ENCODE measurements at places on chromosomes 3 and 15.

DNA sequence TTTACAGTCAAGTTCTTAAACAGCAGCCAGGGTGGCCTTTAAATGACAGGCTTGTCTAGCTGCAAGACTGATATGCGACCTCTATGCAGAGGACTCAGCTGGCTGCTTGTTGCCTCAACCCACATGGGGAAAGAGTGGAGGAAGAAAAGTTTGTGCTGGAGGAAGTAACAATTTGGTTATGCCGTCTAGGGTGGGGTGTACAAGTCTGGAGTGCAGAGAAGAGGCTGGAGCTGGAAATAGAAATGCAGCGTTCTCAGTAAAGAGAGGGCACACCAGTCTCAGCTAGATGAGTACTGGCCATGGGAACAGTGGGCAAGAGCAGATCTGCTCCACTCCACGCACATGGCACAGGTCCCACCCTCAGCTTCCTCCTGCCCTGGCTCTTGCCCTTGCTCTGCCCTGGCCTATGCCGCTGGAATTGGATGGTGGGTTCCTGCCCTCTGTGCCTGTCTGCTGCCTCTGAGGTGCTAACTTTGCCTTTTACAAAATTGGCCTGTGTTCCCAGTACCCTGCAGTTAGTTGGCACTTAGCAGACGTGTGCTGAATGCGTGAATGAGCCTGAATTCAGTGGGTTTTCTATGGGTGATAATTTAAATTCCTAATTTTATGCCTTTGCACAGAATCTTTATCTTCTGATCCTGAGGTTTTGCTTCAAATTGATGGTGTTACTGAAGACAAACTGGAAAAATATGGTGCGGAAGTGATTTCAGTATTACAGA lies 59.7 kb upstream of the FURIN start:
- no peak for DNase-seq

DNA sequence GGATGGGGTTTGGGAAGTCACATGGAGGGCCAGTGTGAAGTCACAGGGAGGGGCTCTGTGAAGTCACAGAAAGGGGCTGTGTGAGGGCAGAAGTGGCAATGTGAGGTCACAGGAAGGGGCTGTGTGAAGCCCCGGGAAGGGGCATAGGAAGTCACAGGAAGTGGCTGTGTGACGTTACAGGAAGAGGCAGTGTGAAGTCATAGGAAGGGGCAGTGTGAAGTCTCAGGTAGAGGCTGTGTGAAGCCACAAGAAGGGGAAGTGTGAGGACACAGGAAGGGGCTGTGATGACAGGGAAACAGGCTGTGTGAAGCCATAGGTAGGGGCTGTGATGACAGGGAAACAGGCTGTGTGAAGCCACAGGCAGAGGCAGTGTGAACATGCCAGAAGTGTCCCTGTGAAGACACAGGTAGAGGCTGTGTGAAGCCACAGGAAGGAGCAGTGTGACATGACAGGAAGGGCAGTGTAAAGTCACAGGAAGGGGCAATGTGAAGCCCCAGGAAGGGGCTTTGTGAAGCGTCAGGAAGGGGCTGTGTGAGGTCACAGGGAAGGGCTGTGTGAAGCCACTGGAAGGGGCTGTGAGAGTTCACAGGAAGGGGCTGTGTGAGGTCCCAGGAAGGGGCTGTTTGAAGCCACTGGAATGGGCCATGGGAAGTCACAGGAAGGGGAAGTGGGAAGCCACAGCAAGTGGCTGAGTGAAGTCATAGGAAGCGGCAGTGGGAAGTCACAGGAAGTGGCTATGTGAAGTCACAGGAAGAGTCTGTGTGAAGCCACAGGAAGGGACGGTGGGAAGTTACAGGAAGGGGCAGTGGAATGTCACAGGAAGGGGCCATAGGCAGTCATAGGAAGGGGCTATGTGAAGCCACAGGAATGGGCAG lies 37.1 kb downstream of the GASK1A start:
- DNase-seq = no peak

DNA sequence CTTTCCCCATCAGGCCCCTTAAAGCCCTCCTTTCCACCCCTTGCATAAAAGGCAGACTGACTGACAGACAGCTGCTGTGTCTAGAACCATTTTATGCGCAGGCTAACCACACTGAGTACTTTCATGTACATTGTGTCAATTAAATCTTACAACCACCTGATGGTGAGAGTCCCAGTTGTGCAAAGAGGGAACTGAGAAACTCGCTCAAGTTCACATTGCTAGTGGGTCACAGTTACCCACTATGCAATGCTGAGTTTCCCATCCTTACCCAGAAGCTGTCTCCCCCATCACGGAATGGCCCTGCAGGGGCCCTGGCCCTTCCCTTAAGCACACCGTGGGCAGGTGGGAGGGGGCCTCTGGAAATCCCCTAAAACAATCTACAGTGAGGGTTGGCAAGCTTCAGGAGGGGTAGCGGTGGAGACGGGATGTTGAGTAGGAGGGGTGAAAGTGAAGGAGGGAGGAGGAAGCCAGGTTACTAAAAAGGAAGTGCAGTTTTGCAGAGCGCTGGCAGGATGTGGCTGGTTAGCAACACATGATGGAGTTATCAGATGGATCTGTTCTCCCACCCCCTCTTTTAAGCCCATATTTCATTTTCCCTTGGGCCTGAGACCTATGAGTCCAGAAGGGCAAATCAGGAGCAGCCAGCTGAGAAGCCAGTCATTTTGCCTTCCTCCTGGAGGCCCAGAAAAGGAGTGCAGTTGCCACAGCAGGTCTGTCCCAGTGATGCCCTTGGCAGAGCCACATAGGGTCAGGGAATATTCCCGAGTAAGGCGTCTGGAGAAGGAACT lies 30.0 kb downstream of the STARD5 start:
- peak; percentile 58 for DNase-seq

- no peak for DNase-seq
These were observed 108.3 kb upstream of the CACNA2D3 start for GRCh38 chr3:54014067-54014466.

DNA sequence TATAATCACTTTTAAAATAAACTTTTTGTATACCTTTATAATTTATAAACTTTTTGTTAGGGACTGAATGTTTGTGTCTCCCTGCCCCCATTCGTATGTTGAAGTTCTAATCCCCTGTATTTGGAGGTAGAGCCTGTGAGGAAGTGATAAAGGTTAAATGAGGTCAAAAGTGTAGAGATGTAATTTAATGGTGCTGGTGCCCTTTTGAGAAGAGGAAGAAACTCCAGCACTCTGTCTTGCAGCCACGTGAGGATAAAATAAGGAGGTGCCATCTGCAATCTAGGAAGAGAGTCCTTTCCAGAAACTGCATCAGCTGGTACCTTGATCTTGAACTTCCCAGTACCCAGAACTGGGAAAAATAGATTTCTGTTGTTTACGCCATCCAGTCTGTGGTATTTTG lies 106.1 kb upstream of the RGMA start:
- DNase-seq = no peak

DNA sequence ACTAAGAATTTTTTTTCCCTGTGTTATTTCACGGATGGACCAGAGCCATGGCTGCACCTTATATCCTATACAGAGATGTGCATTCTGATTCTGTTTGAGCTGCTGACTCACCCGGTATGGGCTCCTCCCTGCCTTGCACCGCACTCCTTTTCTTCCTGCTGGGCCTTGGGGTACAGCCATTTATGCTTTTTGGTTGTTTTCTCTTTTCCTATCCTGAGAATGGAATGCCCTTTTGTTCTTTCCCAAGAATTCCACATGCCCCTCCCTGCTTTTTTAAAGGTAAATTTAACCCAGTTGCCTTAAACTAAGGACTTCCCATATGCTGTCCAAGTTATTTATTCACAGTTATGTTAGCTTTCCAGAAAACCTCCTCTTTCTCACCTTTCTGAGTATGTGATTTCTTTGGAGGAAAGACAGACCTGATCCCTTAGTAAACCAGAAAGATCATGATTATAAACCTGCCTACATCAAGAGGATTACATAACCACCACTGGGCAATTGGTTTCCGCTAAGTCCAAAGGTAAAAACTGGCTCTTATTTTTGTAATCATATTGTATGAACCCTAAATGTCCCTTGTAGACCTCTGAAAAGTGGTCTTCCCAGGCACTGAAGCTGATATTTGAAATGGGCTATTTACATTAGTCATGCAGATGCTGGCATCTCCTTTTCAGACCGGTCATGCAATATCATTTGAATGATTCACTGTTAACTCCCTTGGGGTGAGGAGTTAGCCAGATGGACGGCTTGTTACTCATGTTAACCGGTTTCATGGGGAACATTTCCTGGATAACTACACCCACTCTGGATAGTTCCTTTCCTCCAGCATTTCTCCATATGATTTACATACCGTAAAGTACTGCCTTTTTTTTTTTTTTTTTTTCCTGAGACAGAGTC lies 45.5 kb downstream of the TMOD3 start:
- no peak for DNase-seq

GRCh38 chr3:18843983-18844382 lies 304.3 kb upstream of the KCNH8 start:
- DNase-seq = no peak

DNA sequence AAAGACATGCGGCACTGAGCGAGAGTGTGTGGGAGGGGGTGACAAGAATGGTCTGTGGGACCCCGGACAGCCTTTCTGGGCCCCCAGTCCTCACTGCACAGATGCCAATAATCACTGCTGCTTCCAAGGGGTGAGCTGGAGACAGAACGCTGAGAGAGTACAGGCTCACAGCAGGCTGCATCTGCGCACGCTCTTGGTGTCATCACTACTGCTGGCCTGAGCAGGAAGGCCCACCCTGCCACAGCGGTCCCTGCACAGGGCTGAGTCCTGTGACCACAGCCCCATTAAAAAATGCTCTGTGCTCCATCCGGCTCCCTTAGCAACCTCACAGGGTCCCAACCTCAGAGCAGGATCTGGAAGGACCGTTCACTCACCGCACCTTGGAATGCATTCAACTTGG lies 205.5 kb upstream of the NSMCE3 start:
- no peak for DNase-seq

GRCh38 chr3:109563149-109563548 lies 225.8 kb upstream of the DPPA4 start:
- no peak for DNase-seq

DNA sequence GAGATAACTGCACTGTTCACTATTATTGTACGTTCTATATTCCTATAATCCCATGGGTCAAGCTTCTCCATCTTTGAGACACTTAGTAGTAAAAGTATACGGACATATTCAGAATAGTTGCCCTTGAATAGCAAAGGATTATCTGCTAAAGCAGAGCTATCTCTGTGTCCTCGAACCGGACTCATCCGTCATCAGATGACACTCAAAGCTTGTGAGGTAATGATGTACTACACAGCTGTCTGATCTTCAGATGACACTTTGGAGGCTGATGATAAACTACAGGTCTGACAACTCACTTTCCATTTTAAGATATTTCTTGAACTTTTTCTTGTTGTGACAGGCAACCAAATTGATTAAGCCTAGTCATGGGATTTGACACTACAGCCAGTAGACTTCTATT lies 240.2 kb downstream of the SCAPER start:
- no peak for DNase-seq

GRCh38 chr3:5071061-5071460 lies 51.0 kb upstream of the ARL8B start:
- no peak for DNase-seq

DNA sequence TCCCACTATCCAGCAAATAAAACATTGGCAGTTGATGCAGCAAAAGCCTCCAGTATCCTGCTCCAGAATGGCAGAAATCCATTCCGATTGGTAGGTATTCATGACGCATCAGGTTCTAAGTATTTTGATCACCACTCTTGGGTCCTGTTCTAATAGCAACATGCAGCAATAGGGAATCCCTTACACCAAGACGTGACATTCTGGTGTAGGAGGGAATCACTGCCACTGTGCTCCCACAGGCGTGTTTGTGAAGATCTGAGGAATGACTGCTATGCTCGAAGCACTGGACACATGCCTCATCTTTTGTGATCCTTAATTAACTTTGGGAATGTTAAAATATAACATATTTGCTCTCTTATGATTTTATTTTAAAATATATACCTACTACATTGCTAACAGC lies 552.9 kb downstream of the MECOM start:
- DNase-seq = no peak

DNA sequence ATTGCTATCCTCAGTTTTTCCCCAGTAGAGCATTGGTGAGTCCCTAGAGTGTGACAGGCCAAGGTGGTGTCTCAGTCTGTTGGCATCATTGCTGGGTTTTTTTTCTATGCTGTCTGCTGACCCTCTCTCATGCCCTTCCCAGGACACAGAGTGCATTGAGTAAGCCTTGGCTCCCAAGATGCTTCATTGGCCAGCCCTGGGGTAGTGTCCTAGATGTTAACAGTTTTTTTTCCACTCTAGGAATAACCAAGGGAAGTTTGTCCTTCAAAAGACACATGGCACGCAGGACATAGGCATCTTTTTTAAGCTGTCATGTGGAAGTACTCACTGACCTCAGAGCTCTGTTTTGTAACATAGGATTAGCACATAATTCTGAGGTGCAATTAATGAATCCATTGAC lies 19.5 kb downstream of the ADAMTSL3 start:
- no peak for DNase-seq

- DNase-seq = no peak
These were observed at the start of gene PRR23A for GRCh38 chr3:139006051-139006716. TSS of gene PRR23A (minus strand) at chr3:139006268. CDS start at chr3:139006268, 0 bp downstream.

- DNase-seq = no peak
These were observed 507.3 kb upstream of the KCNMB2 start for GRCh38 chr3:178028933-178029332.
